ENCODE measurements at places on chromosomes 3 and 15.

DNA sequence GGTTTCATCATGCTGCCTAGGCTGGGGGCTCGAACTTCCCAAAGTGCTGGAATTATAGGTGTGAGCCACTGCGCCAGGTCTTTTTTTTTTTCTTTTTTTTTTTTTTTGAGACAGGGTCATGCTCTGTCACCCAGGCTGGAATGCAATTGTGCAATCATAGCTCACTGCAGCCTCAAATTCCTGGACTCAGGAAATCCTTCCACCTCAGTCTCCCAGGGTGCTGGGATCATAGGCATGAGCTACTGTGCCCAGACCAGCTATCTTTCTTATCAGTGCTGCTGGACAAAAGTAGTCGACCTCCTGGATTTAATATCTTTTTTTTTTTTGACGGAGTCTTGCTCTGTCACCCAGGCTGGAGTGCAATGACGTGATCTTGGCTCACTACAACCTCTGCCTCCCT lies 60.8 kb downstream of the TFDP2 start:
- peak; percentile 29 for DNase-seq

GRCh38 chr15:72086920-72087648 lies 30.9 kb downstream of the MYO9A start:
- DNase-seq = no peak

GRCh38 chr3:4724051-4724629 lies 231.0 kb downstream of the ITPR1 start:
- DNase-seq = no peak

DNA sequence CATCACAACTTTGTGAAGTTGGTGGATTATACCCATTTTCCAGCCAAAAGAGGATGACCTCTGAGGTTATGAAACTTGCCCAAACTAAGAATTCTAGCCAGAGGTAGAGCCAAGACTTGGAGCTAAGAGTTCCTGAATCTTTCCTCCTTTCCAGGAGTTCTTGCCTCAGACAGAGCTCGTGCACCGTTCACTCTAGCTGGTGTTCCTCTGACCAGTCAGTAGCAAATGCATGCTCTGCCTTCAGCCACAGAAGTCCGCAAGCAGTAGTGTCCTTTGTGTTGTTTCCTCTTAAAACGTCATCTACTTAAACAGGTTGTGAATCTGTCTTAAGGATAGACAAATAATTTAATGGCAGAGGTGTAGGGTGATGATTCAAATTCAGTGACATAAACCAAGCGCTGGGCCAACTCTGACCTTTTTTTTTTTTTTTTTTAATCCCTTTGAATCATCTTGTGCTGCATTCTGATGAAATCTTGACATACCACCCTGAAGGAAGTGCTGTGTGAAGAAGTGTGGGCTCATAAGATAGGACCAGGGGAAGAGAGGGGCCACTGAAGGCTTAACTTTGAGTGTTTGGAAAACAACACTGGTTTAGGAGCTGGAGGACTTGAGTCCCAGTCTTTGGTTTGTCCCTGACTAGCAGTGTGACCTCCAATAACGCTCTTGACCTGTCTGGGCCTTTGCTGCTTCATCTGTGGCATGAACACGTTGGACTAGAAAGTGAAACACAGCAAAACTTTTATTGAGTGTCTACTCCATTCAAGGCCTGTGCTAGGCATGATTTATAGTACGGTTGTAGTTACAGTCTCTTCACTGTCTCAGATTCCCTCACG lies 53.4 kb downstream of the ITPR1 start:
- DNase-seq = no peak

Data from PC-3 (cell line).